Progenitor cell of endocrine pancreas (in vitro differentiated cells): ENCODE measurements at places on chromosomes 7 and 10.

DNA sequence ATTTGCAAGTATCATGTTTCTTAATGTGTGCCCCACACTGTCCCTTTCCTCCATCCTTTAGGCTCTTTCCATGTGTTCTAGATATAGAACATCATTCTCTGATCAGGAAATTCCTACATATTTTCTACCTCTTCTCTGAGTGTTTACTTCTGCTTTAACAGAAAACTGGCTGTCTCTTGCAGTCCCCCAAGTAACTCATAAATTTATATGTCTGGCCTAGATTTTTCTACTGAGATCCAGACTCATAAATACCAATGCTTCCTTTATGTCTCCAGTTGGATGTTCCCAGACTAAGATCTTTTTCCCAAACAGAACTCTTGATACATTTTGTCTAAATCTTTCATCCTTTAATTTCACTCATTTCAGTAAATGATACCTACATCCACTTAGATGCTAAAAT lies 181.8 kb downstream of the CDK14 start:
- DNase-seq = no peak

- DNase-seq = no peak
These were observed 33.0 kb downstream of the PLEKHA1 start for GRCh38 chr10:122407375-122408125.

DNA sequence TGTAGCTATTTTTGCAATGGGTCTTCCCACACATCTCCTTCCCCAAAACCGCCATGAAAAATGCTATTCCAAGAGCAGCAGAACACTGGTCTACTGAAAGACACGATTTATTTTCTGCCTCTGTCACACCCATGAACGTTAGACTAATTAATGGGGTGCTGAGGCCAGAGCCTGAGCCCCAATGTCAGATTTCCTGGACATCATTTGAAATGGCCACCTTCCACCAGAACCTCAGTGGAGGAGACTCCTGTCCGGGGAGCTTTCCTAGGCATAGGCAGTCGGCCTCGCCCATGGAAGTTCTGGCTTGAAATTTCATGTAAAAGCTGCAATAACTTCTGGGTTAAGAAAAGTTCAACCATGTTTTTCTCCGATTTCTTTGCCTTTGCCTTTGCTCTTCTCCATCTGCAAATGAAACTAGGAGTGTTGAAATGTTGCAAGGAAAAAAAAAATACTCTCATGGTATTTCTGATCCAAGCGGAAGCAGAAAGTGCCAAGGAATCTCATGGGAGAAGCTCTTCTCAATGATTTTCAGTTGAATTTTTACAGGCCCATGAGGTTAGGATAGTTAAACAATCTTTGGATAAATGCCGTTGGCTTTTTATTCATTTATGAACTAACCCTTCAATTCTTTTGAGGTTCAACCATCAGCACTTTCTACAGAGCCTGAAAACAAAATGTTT lies 570.8 kb upstream of the MGMT start:
- no peak for DNase-seq

DNA sequence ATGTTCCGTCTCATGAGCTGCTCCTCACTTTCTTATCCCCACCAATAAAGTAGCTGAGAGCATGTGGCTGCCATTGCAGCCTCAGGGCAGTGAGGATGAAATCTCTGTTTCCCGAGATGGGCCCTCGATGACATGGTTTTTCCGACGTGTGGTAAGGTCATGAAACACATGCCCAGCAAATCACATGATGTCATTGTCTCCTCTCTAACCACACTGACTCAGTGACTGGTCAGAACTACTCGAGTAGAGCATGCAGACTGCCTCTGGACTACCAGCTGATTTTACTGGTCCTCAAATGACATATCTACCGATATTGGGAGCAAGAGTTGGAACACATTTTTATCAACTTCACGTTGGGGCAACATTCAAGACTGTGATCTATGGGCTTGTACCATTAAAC lies 786.1 kb downstream of the CNTNAP2 start:
- DNase-seq = no peak

GRCh38 chr10:79137826-79138225 lies 69.1 kb downstream of the ZMIZ1 start:
- DNase-seq = no peak

DNA sequence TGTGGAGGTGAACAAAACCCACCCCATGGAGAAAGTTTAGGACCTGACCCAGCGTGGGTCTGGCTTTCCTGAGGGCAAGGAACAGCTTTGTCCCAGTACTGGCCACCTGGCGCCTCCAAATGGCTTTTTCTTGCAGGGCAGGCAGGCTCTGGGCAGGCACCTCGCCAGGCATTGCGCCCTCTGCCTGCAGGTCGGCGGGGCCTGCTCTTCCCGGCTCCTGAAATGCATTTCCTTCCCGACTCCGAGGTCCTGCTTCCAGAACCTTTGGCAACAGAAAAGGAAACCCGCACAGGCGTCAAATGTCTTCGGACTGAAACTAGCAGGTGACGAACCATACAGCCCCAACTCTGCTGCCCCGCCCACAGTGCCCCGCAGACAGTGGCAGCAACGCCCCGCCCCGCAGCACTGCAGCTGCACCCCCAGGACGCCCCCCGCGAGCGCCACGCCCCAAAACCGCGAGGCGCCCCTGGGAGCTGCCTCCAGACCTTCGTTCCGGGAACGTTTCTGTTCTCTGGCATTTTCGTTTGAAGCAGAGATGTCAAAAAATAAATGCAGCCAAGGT lies 65.5 kb downstream of the C10orf143 start:
- no peak for DNase-seq

GRCh38 chr7:85928500-85928899 lies 715.2 kb upstream of the GRM3 start:
- no peak for DNase-seq

DNA sequence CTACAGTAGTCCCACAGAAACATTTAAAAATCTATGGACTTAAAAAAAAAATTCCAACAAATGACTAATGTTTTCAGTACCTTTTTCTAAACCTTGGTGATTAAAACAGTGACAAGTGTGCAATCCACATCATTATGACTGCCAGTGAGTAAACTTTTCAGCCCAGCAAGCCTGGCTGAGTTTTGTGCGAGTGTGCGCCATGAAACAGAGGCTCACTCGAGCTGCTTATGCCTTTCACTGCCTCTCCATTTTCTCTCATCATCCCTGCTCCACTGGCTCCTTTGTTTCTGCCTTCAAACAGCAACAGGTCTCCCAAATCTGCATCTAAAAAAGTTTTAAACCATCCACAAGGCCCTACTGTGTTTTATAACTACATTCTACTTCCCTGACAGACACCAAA lies 105.8 kb downstream of the USP6NL start:
- DNase-seq = no peak

GRCh38 chr10:23829556-23829955 lies 379.4 kb upstream of the KIAA1217 start:
- DNase-seq = no peak

GRCh38 chr7:1027242-1028043 lies 16.9 kb upstream of the GPR146 start:
- DNase-seq = no peak

GRCh38 chr7:15326044-15326644 lies 235.7 kb downstream of the AGMO start:
- no peak for DNase-seq

GRCh38 chr7:8125680-8126444 lies 136.1 kb downstream of the ICA1 start:
- DNase-seq = no peak
